Right cardiac atrium (tissue), 5 donors: ENCODE measurements at places on chromosomes 1 and 21. TPM values are rescaled to one million over a fixed set of nuclear protein-coding genes. Genes with fewer than 3 reads are reported as not detected.

GRCh38 chr1:243882276-243882675 lies 32.2 kb upstream of the AKT3 start:
- DNase-seq = no peak

DNA sequence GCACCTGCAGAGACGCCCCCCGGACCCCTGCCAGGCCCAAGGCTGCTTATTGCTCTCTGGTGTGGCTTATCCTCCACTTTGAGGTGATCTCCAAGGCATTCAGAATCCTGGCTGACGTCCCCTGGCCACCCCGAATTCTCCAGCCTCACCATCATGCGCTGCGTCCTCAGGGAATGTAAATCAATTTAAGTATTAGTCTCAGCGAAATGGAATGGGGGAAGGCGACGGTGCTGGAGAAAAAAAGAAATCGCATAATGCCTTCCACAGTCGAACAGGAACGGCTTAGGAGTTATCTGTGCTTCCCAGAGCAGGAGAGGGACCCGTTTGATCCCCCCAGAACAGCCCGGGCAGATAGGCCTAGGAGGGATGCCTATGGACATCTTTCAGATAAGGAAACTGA lies 2.9 kb downstream of the EPHA8 start:
- no peak for DNase-seq

C1orf94 gene
- not detected for total RNA-seq

ZNF683 gene
- not detected for total RNA-seq

DNA sequence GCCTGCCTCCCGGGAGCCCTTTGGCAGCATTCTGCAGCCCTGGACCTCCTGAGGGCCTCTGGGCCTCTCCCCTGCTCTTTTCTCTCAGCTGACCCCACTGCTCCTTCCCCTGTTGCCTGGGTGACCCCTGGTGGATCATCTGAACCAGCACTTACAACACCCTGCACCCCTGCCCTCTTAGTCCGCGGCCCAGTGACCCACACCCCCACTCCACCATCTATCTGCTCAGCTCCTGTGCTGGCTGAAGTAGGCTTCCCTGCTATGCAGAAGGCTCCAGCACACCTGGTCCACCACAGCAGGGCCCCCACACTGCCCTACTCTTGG lies 74.0 kb downstream of the DMRTA2 start:
- no peak for DNase-seq

- no peak for DNase-seq
These were observed 39.3 kb downstream of the BRINP2 start for GRCh38 chr1:177210071-177210470.

DNA sequence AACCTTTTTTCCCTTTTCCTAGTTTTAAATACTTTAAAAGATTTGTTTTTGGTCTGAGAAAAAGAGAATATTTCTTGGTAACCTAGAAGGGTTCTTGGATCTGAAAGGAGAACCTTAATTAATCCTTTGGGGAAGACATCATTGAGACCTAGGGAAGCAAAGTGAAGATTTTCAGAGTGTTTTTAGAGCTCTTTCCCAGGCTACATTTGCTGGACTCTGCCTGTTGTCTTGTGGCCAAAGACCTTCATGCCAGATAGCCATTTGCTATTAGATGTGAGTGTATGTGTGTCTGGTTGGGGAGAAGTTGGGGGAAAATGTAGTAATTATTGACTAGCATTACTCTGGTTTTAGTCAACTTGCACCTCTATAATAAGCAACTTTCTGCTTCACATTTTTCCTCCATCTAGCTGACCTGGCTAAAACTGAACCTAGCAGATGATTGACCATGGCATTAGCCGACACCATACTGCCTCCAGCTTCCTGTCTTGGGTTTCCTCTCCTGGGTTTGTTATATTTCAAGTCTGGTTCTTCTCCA lies 239.1 kb downstream of the USP25 start:
- DNase-seq = no peak

DNA sequence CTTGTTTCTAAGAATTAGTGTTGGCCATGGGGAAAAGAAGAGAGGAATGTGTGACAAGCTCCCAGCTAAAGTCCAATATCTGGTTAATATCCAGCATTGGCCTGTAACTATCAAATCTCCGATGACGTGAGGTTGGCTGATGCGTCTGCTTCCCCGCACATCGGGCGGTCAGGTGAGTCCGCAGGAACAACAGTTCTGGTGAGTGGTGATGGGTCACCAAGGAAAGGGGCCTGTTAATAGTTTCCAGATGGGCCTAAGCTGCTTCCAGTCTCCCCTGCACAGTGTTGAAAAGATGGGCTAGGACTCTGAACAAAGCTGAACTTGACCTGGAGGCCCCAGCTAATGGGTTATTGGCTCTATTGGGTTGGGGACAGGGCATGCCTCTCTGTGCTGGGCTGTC lies 193.1 kb upstream of the EDN2 start:
- no peak for DNase-seq

DTL gene
- total RNA-seq = 0.85 TPM

GRCh38 chr1:212101735-212102134 lies 66.2 kb downstream of the DTL start:
- no peak for DNase-seq

AIRE gene
- total RNA-seq = 0.14 TPM

CHI3L2 gene
- 20.7 TPM for total RNA-seq

GRCh38 chr1:222897527-222898190 lies 82.8 kb downstream of the DISP1 start:
- no peak for DNase-seq

NMNAT1 gene
- 17.8 TPM for total RNA-seq

GRCh38 chr1:226870026-226870400 lies 403 bp upstream of the PSEN2 start:
- DNase-seq = no peak

- DNase-seq = no peak
These were observed 128.4 kb downstream of the NTMT2 start for GRCh38 chr1:170274131-170274501.

DNA sequence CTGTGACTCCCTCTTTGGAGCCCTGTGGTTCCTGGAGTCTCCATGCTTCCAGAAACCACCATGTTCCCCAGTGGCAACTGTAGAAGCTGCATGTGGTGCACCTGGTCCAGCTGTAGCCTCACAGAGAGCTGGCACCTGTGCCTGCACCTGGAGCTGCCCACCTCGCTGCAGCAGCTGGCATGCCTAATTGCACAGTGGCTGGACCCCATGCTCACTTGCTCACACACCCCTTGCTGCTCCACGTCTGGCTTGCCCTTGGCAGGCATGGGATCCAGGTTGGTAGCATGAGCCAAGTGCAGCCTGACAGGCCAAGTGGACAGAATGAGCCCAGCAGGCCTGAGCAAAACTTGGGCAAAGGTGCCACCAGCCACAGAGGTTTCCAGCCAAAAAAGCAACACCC lies 680.1 kb downstream of the MATN1 start:
- no peak for DNase-seq
